ENCODE measurements at places on chromosomes 3 and 15.

DNA sequence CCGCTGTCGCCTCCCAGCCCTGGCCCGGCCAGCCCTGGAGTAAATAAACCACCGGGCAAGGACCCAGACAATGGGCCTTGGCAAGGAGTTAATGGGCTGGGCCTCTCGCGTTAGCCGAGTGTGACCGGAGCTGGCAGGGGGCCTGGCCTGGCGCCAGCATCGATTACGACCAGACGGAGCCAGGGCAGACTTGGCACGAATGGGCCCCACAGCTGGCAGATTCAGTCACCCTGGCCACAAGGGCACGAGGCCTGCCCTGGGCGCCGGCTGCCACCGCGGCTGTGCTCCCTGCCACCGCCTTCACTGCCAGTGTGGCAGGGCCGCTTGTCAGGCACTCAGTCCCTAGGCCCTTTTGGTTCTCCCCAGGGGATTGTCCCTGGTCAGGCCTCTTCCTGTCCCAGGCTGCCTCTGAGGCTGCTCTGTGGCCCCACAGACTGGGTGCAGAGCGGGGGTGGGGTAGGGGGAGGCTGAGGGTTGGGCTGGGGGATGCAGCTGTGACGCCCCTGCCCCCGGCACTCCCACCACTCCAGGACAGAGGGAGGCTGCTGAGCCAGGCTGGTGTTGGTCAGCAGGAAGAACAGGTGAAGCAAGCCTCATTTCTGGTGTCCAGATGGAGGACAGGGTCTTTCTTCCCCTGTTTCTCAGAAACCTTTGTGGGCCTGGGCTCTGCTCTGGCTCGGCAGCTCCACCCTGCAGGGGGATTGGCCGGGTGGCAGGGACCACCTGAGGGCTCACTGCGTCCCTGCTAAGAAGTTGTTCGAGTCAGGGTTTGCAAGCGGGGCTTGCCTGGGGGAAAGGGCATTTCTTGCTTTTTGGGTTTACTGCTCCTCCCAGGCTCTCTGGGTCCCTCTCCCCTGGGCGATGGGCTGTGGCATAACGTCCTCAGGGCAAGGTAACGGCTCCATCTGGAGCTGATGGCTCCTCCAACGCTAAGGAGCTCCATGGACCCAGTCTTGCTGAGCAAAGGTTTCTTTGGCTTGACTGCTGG lies 30.5 kb upstream of the SRP14 start:
- DNase-seq, result no peak

DNA sequence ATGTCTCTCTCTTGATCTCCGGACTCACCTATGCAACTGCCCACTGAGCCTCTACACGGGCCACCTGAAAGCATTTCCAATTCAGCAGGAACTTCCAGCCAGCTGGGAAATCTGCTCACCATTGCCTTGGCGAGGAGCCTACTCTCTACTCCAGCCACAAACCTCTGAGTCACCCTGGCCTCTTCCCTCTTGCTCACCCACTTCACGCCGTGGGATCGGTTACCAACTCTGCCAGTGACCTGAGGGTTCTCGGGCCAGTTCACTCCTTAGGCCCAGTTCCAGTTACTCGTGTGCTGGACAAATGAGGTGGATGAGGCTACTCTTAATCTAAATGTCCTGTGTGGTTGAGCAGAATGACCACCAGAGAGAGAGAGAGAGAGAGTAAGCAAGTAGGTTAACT lies 70.1 kb downstream of the CEMIP start:
- no peak for DNase-seq

DNA sequence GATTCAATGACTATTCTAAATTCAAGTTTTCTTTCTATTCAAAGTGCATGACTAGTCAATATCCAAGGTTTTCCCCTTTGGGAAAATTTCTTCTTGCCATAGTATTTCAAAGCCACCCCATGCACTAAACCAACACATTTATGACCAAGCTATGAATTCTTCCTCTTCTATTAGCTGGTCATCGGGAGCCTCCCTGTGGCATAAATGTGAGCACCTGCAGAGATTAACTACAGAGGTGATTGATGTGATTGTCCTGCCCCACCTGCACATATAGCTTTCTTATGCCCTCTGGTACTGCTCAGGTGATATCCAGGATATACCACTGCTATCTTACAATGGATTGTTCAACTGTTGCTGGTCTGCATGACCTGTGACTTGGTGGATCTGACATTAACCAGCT lies 694.9 kb downstream of the ZBBX start:
- no peak for DNase-seq

DNA sequence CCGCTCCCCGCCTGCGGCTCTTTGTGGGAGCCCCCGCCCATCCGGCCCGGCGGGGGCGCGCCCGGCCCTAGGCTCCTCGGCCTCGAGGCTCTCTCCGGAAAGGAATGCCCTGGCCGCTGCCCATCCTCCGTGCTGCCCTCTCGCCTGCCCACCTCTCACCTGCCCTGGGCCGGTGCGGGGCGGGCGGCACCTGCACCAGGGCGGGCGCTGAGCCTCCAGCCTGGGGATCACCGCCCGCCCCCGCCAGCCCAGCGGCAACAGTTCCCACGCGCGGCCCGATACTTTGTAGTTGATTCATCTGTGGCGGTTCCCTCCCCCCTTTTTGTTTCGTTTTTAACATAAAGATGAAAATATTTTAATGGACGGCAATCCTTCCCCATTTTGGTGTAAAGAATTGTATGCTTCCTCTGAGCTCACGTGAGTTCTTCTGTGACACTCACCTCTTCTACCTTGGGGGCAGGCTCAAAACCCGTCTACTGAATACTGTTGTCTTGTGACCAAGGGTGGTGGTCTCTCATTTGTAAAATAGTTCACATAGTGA lies 1.9 kb downstream of the KLF13 start:
- peak; percentile 77 for DNase-seq

GRCh38 chr3:151838574-151839312 lies 24.8 kb downstream of the AADAC start:
- peak; percentile 21 for DNase-seq

DNA sequence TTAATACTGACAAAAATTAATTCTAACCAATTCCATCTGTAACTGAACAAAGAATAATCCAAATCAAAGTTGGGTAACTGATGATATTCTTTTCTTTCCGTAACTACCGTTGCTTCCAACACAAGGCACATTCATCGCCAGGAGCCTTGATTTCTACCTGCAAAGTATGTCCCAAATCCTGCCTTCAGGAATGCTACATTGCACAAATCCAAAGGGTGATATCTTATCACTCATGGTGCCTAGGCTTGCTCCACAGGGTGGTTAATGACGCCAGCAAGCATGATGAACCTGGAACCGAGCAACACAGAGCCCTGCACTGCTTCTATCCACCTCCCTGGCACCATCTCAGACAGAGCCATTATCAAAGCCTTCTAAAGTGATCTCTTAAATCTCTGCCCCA lies 772.7 kb downstream of the ROBO1 start:
- no peak for DNase-seq

- no peak for DNase-seq
These were observed 63.7 kb downstream of the ATP8B4 start for GRCh38 chr15:50055332-50055731.

- no peak for DNase-seq
These were observed 395.8 kb downstream of the MAGI1 start for GRCh38 chr3:65642883-65643282.

DNA sequence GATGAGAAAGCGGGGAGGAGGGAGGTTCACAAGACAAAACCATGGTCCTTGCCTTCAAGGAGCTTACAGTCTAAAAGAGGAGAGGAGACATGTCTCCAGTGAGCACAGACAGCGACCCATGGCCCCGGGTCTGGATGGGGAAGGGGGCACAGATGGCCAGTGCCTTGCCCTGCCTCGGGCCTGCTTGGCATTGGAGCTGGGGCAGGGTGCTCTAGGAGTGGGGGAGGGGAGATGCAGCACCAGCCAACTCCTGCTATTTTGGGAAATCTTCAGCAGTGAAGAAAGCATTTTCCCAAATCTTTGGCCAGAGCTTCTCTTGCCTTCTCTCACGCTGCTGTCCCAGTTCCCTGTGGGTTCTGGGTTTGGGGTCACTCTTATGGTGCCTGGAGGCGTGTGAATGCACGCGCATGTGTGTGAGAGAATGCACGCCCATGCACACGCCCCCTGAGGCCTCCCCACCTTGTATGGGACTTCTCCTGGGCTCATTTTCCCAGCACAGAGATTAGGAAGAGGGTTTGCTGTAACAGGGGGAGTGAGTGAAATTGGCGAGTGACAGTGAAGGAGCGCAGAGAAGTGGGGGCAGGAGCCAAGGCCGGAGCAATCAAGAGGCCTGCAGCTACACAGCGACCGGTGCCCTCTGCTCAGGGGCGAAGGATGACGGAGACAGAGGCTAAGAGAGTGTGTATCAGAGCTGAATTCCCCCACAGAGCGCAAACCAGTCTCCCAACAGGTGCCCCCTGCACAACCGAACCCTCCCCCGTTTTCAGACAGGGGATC lies 71.5 kb downstream of the SEMA5B start:
- no peak for DNase-seq

DNA sequence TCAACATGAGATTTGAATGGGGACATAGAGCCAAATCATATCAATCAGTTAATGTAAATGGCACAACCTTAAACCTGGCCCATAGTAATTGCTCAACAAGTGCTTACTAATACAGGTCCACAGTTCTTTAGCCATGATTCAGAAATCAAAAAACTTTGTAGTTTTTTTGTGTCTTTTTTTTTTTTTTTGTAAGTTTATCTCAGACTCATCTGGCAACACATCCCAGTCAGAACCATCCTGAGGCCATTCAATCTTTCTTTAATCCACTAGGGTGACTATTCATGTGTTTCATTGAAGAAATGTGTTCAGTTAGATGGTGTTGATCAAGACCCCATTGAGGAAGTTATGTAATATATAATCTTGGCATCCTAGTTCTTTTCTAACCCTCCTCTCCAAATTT lies 65.4 kb downstream of the ABI3BP start:
- no peak for DNase-seq

- no peak for DNase-seq
These were observed 3.1 kb downstream of the ACAA1 start for GRCh38 chr3:38133557-38134405.

DNA sequence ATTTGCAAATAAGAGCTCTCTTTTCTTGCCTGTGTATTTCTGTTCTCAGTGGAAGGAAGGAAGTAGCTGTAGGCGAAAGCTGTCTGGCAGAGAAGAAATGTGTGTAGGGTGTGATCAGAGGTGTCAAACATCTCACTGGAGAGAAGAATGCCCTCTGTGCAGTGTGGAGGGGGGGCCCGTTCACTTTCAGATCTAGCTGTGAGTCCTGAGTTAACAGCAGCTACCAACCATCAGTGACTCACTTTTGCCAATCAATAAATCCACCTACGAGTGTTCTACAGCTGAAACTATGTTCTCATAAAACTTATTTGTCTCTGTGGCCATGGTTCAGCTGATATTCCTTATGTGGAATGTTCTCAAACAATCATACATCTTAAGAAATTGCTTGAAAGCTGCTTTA lies 103.7 kb downstream of the FRMD4B start:
- peak; percentile 81 for DNase-seq

DNA sequence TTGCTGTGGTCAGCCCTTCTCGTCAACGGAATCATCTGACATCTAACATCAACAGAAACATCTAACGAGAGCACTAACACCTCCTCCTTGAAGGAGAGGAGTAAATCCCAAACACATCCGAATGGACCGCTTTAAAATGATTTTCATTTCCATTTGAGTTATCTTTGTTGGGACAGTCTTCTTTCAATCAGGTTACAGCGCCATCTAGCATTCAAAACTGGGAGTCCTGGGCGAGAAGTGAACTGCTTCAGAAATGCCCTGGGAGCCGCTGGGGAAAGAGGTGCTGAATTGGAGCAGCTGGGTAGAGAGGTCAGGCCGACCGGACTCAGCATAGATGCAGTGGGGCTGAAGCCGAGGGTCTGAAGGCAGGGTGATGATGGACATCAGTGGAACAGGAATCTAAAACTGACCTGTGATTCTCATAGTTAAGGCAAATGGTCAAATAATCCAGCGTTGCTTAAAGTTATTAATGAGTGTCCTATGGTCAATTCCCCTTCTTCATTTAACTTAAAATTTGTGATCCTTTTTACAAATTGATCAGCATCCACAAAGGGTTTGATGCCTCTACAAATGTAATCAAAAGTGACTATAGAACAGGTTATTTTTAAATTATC lies 170.0 kb upstream of the NDN start:
- DNase-seq, result no peak

DNA sequence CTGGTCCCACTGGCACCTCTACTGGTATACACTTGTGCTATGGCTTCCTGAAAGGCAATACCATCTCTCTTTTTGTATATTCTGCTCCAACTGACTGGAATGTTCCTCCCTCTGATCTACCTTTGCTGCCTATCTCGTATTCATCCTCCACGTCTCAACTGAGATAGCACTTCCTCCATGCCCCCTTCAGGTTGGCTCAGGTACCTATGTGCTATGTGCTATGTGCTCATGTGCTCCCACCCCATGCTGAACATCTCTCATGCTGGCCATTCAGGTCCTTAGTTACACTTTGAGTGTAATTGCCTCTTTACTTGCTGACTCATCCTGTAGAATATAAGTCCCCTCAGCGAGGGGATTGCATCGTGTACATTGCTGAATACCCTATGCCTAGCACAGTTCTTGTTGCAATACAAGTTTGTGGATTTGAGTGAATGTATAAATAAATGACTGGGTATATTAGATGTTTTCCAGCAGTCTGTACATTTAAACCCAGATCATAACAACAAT lies 156.9 kb downstream of the SOX2 start:
- no peak for DNase-seq

DNA sequence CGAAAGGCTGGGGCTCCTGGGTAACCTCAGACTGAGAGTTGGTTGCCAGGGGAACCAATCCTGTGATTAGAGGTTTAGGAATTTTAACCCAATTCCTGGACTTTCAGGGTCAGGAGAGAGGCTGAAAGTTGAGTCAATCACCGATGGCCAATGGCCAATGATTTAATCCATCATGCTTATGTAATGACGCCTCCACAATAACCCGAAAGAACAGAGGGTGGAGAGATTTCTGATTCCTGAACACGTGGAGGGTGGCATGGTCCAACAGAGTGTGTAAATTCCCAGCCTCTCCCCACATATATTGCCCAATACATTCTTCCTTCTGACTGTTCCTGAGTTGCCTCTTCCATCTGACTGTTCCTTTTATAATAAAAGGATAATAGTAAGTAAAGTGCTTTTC lies 137.2 kb upstream of the CBLB start:
- no peak for DNase-seq

GRCh38 chr3:55731741-55732140 lies 244.6 kb upstream of the WNT5A start:
- DNase-seq, result no peak

DNA sequence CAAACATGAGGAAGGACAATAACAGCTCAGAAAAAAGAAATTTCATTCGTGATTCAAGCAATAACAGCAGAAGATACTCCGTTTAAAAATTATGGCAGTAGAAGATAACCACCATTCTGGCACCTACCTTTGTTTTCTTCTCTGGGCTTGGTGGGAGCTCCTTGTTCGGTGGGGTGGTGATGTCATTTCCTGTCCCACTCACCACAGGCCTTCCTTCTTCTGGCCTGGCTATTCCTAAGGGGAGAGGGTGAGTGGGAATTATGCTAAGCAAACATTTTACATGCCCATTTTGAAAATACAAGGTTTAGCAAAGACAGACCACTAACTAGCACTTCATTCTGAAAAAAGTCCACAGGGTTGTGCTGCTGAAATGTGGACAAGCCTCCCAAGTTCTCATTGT lies 74.4 kb downstream of the DHX30 start:
- DNase-seq, result no peak

GRCh38 chr3:195770081-195770840 lies 41.5 kb downstream of the MUC4 start:
- no peak for DNase-seq
